ENCODE measurements at places on chromosomes 5 and 9. TPM values are rescaled to one million over a fixed set of nuclear protein-coding genes. Genes with fewer than 3 reads are reported as not detected.

The AGGF1 gene
- total RNA-seq = 22.8 TPM

The GRHPR gene
- 138 TPM for total RNA-seq

- H3K27ac ChIP-seq = no peak overlapping the region
- DNase-seq = no peak
- H3K4me3 ChIP-seq = no peak overlapping the region
- H3K36me3 ChIP-seq = no peaks in the 10 kb centered on the region
- peaks cover 2% of the 10 kb centered on the region for H3K4me1 ChIP-seq
These were observed 1247.9 kb upstream of the ACO1 start for GRCh38 chr9:31136524-31136923.

The SAP30L gene
- 49.9 TPM for total RNA-seq

GRCh38 chr5:151318850-151319732, 15.5 kb upstream of the SLC36A3 start:
- H3K27ac ChIP-seq = no peak overlapping the region
- DNase-seq = peak; percentile 40
- no peaks in the 10 kb centered on the region for H3K27me3 ChIP-seq
- no peak overlapping the region for H3K4me3 ChIP-seq
- H3K36me3 ChIP-seq = no peaks in the 10 kb centered on the region
- peaks cover 5% of the 10 kb centered on the region for H3K4me1 ChIP-seq

GRCh38 chr5:10451137-10451824, 9.6 kb downstream of the ROPN1L start:
- no peak for DNase-seq
- H3K4me3 ChIP-seq = no peak overlapping the region
- no peak overlapping the region for H3K27ac ChIP-seq
- no peaks in the 10 kb centered on the region for H3K4me1 ChIP-seq
- no peaks in the 10 kb centered on the region for H3K27me3 ChIP-seq

DNA sequence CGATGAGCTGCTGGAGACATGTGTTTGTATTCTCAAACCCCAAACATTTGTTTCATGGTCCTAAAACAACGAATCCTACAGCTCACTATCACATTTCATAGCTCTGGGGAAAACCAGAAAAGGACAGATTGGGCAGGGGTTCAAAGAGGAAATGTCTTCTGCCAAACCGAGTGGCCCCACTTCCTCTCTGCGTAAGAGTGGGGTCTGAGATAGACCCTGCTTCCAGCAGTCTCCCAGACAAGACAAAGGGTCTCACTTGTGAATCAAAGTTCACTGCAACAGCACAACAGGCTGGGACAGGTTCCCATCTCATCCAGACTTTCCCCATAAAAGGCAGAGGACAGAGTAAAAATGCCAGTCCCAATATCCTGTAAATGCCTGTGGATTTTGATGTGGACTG, 276.2 kb upstream of the SLC24A2 start:
- no peak overlapping the region for H3K27ac ChIP-seq
- no peaks in the 10 kb centered on the region for H3K36me3 ChIP-seq
- H3K27me3 ChIP-seq = no peaks in the 10 kb centered on the region
- peaks cover 2% of the 10 kb centered on the region for H3K4me1 ChIP-seq
- DNase-seq = no peak

The ARSK gene
- total RNA-seq = 7.2 TPM

GRCh38 chr9:16157216-16157615, 604.4 kb downstream of the CCDC171 start:
- H3K4me3 ChIP-seq = no peak overlapping the region
- H3K36me3 ChIP-seq = no peaks in the 10 kb centered on the region
- H3K27ac ChIP-seq = no peak overlapping the region
- no peak for DNase-seq
- no peaks in the 10 kb centered on the region for H3K27me3 ChIP-seq
- no peaks in the 10 kb centered on the region for H3K4me1 ChIP-seq

DNA sequence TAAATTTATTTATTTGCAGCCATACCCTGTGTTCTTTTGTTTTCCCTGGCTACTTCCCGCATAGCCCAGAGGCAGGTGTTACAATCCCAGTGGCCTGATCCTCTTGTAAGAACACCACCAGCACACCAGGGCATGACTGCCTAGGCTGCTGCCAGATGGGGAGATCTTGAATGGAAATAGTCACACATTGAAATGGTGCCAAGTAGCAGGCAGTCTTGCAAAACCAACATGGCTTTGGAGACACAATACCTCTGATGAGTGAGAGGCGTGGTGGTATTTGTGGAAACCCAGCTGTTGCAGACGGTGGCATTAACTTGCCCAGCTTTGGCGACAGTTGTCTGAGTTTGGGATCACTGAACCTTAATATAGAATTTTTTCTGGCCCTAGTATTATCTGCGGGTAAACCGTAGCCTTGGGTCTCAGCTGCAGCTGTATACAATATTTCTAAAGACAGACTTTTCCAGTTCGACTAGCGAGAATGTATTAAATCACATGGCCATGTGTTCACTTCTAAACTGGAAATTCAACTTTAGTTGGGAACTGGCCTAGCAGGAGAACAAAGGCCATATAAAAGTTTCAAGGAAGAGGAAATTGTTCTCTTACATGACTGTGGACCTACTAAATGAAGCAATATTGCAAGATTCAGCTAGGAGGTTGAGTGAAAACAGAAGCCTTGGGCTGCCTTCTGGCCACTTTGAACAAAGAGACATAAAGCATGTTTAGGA, 277.0 kb downstream of the SMARCA2 start:
- no peak overlapping the region for H3K27ac ChIP-seq
- no peak for DNase-seq

DNA sequence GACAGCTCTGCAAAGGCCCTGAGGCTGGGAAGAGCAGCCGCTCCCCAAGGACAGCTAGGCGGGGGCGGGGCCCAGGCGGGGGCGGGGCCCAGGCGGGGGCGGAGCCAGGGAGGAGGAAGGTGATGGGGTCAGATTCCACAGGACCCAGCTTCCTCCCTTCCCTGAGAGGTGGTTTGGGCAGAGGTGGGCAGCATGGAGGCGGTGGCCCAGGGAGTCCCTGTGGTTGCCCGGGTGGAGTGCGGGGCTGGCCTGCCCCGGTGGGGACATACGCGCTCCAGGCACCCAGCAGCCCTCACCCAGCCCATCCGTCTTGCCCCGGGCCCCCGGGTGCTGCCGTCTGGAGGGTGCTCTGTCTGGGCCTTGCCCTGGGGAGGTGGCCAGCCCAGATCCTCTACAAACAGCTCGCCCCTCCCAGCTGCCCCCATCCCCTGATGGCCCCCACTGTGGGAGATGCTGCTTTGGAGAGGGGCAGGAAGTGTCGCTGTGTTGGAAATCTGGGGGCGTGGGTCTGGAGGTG, 11.0 kb upstream of the RNU6ATAC start:
- no peak for DNase-seq
- no peaks in the 10 kb centered on the region for H3K27me3 ChIP-seq
- H3K4me3 ChIP-seq = no peak overlapping the region

GRCh38 chr9:69385581-69386033, 60.6 kb downstream of the ENTREP1 start:
- no peak for DNase-seq
- H3K36me3 ChIP-seq = no peaks in the 10 kb centered on the region
- no peak overlapping the region for H3K27ac ChIP-seq
- no peak overlapping the region for H3K4me3 ChIP-seq
- H3K4me1 ChIP-seq = no peaks in the 10 kb centered on the region

DNA sequence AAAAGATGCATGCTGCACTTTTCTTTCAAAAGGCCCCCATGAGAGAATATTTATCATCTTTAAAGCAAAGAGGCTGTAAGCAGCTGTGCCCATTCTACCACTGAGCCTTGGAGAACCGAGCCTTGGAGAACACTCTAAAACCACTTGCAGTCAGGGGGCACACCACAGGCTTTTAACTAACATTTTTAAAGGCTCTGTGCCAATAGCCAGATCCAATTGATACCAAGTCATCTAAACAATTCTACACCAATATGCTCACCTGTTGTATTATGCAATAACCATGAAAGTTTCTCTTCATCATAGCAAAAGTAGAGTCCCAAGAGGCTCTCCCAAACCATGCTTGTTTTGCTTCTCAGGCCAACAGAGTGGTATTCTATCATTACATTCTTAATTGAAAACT, 1090.5 kb upstream of the SEMA6A start:
- no peaks in the 10 kb centered on the region for H3K36me3 ChIP-seq
- no peak overlapping the region for H3K4me3 ChIP-seq
- H3K27ac ChIP-seq = no peak overlapping the region

- no peaks in the 10 kb centered on the region for H3K27me3 ChIP-seq
- peaks cover 13% of the 10 kb centered on the region for H3K4me1 ChIP-seq
- H3K36me3 ChIP-seq = no peaks in the 10 kb centered on the region
- no peak overlapping the region for H3K4me3 ChIP-seq
- H3K27ac ChIP-seq = peak overlapping the region; percentile 20
- peak; percentile 84 for DNase-seq
These were observed 77.9 kb downstream of the AK8 start for GRCh38 chr9:132800038-132800648.

The POLR3G gene
- total RNA-seq = 1.5 TPM

- no peak overlapping the region for H3K4me3 ChIP-seq
- no peak overlapping the region for H3K27ac ChIP-seq
- H3K36me3 ChIP-seq = no peaks in the 10 kb centered on the region
- no peak for DNase-seq
These were observed 307.3 kb upstream of the SGCD start for GRCh38 chr5:156019571-156020180.

The MLANA gene
- not detected for total RNA-seq

DNA sequence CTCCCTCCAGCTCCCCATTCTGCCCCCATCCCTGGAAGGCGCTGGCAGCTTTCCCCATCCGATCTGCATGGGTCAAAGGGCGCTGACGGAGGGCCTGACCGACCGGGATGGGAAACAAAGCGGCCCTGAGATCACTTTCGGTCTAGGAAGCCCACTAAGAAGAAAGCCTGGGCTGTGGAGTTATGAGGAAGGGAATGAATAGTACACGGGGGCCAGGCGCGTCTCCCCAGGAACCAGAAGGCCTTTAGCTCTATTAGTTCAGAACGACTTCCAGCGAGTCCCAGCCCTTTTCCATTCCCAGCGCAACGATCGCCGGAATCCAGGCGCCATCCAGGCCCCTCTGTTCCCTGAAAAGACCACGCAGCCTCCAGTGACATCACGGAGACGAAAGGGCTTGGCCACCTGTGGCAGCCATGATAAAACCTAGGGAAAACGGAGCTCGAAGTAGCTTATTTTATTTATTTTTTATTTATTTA, 70.1 kb upstream of the CCDC180 start:
- no peaks in the 10 kb centered on the region for H3K36me3 ChIP-seq
- peak overlapping the region; percentile 46 for H3K4me3 ChIP-seq
- H3K4me1 ChIP-seq = no peaks in the 10 kb centered on the region
- no peak overlapping the region for H3K27ac ChIP-seq

GRCh38 chr5:134975078-134975715, 7.5 kb downstream of the CATSPER3 start:
- no peaks in the 10 kb centered on the region for H3K27me3 ChIP-seq
- no peak overlapping the region for H3K27ac ChIP-seq
- no peak overlapping the region for H3K4me3 ChIP-seq
- no peaks in the 10 kb centered on the region for H3K36me3 ChIP-seq
- no peaks in the 10 kb centered on the region for H3K4me1 ChIP-seq

DNA sequence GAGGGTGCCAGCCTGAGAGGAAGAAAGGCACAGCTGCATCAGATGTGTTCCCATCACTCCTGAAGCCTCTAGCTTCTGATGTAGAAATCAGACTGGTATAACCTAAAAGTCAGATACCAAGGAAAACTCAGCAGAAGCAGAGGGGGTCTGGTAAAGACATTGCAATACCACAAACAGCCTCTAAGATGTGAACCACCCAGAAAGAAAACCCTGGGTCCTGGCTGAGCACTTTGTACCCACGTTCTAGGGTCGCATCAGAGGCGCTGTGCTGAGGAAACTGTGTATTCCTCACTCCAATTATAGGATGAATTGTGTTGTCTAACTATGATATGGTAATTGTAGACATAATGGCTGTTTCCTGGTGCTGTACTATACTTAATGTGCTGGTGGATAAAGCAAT, 275.6 kb downstream of the IRX2 start:
- H3K27ac ChIP-seq = no peak overlapping the region
- no peak for DNase-seq
- H3K27me3 ChIP-seq = no peaks in the 10 kb centered on the region

DNA sequence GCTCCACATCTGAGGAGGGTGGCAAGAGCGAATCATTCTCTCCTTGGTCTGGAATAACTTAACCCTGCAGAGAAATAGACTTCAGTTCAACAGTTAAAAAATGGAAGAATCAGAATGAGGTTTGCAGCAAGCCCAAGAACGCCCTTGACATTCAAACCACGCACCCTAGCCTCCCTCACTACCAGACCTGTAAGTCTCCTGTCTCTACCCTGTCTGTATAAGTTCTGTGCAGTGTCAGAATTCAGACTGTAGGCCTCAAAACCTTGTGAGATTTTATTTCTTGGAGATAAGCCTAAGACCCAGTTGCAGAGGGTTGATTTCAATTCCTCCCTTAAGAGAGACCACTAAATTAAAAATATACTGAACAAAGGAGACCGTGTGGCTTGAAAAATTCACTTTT, 35.8 kb upstream of the PLPP1 start:
- no peaks in the 10 kb centered on the region for H3K36me3 ChIP-seq
- no peak overlapping the region for H3K27ac ChIP-seq
- H3K27me3 ChIP-seq = no peaks in the 10 kb centered on the region
- no peak overlapping the region for H3K4me3 ChIP-seq

The GPR21 gene
- 2.4 TPM for total RNA-seq

- H3K27me3 ChIP-seq = no peaks in the 10 kb centered on the region
- peak overlapping the region; percentile 100 for H3K27ac ChIP-seq
- peak overlapping the region; percentile 58 for H3K4me3 ChIP-seq
These were observed 720 bp downstream of the TUSC1 start for GRCh38 chr9:25677301-25678146.

GRCh38 chr9:6270896-6271295, 55.3 kb downstream of the IL33 start:
- no peak overlapping the region for H3K4me3 ChIP-seq
- DNase-seq = no peak
- no peak overlapping the region for H3K27ac ChIP-seq
- peaks cover 6% of the 10 kb centered on the region for H3K4me1 ChIP-seq
- H3K36me3 ChIP-seq = no peaks in the 10 kb centered on the region

DNA sequence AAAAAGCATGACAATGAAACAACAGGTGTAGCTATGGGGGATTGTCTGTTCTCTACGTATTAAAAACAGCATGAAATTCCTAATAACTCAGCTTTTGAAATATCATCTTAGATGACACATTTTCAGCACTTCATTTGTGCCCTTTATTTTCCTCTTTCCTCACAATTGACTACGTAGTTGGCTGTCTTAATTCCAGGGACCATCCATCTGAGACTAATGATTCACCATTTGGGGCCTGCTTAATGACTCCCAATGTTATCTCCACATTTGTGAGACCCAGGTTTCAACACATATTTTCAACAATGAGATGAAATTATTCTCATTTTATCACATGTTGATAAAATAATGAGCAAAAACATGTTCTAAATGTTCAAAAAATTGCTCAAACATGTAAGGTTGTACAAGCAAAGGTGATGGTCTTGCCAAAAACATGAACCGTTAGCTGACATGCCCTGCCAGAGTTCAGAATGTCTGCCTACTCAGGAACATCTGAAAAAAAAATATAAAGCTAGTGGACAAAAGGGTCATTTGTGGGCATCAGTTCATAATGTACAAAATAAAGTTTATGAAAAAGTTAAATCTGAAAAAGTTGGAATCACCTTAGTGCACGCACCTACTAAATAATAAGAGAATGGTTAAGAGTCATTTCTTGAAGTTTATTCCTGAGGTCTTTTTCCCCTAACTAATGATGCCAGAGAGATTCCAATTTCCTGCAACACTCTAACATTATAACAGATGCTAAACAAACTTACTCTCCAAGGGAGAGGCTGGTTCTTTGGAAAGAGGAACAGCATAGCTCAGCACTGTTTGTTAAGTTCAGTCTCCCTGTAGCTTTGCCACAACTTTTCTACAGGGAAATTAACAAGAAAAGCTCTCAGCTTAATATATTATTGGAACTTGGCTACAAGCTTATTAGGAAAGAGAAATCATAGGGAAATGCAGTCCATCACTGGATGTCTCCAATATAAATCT, 275.5 kb downstream of the SPOCK1 start:
- H3K36me3 ChIP-seq = no peaks in the 10 kb centered on the region
- H3K27me3 ChIP-seq = no peaks in the 10 kb centered on the region
- DNase-seq = no peak
- no peak overlapping the region for H3K4me3 ChIP-seq
- H3K27ac ChIP-seq = no peak overlapping the region
